ENCODE measurements at places on chromosomes 1 and 21. TPM values are rescaled to one million over a fixed set of nuclear protein-coding genes. Genes with fewer than 3 reads are reported as not detected.

LCE2B gene
- total RNA-seq, result not detected

OXCT2 gene
- not detected for total RNA-seq

UTS2 gene
- 5.4 TPM for total RNA-seq

WDR64 gene
- total RNA-seq, result not detected

DUSP10 gene
- 4.7 TPM for total RNA-seq

MSH4 gene
- total RNA-seq, result 0.25 TPM

GRCh38 chr1:25220666-25221065, 11.6 kb downstream of the SYF2 start:
- DNase-seq, result no peak

- DNase-seq, result no peak
These were observed 283.1 kb downstream of the LMX1A start for GRCh38 chr1:165073185-165074007.

DNA sequence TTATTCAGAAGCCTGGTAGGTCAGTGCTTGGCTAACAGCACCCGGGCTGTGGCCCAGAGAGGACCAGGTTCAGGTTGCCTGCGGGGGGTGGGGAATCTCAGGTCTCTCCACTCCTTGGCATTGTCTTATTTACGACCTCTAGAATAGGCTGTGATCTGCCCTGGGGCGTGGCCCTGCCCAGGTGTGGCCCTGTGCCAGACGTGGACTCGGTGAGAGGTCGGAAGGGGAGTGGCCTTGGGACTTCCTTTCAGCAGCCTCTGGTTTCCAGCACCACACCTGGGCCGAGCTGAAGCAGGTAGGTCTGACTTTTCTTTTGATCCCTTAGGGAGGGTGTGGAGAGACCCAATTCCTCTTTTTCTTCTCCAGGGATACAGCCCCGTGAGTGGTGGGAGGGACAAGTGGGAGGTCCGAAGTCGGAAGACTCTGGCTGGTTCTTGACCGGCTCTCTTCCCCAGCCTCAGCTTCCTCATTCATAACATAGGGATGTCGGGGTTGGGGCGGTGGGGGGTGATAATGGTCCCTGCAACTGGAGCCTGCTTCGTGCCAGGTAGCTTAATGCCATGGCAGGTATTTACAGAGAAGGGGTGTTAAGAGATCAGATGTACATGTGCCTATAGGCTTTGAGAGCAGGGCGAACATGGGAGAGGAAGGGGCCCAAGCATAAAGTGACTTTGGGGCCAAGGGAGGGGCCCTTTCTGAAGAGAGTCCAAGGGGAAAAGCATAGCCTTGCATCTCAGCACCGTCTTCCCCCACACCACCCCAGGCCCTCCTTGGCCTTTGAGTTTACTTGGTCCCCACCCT, 16.5 kb downstream of the ACOT11 start:
- DNase-seq, result no peak

GRCh38 chr1:246355411-246356230, 151.5 kb downstream of the SMYD3 start:
- no peak for DNase-seq

DNA sequence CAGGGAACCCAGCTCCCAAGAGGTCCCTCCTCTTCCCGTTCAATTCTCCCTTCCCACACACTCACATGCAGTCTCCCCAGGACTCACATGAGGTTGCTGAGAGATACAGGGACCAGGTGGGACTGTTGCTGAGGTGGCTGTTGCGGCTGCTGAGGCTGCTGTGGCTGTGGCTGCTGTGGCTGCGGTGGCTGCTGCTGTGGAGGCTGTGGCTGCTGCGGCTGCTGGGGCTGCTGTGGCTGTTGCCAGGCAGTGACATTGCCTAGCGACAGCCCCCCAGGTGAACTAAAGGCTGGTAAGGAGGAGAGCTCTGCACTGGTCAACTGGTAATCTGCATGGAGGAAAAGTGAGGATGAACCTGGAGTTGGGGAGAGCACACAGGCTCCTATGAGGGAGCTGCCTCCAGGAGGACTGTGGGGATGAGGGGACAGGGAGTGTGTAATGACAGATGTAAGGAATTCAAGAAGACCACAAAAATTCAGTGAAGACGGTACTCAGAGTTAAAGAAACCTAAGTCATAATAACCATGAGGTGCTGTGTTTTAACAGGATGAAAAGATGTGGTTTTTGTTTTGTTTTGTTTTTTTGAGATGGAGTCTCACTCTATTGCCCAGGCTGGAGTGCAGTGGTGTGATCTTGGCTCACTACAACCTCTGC, 31.8 kb downstream of the MEF2D start:
- no peak for DNase-seq

DNA sequence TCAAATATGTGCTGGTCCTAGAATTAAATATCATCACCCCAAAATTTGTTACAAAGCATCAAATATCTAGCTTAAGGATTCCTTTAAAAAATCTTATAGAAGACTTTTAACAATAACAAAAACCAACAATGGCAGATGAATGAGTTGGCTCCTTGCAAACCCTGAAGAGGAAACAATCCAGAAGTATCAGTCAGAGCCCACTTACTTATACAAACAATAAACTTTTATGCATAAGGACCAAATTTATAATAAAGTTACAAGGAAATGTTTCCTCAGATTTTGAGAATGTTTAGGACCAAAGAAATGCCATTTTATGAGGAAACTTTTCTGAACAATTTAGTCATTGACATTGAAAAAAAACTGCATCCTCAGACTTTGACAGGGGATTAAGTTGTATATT, 52.7 kb downstream of the LPAR3 start:
- no peak for DNase-seq

DNA sequence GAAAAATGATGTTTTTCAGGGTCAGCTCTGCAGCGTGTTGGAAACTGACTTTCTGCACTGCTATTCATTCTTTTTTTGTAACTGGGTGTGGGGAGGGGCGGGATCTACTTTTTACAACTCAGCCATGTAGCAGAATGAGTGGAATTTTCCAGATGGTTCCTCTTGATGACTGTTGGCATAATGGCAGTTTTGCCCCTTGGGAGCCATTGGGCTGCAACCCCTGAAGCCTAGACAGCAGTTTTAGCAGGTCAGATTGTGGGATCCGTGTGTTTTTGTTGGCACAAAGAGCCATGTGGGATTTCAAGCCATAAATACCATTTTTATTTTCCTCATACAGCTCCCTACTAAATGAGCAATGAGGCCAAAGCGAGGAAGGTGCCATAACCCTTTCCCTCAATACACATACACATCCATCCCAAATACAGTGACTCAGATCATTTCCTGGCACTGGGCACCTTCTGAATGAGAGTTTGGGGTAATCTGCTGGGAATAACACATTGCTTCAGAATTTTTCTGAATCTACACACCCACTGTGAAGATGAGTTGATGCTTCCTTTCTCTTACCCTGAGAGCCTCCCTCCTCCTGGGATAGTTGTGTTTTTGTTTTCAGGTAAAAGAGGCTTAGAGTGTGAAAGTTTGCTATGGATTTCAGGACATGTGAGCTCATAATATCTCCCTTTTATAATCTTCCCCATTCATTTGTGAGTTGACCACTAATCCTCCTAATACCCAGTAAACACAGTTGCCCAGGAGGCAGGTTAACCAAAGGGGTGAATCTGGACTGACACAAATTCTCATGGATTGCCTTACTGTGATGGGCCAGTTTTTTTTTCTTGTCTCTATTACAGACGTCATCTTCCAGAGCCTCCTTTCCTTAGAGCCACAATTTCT, 13.1 kb downstream of the S100A10 start:
- no peak for DNase-seq

- DNase-seq, result no peak
These were observed 21.6 kb downstream of the FAM151A start for GRCh38 chr1:54601730-54602129.

DNA sequence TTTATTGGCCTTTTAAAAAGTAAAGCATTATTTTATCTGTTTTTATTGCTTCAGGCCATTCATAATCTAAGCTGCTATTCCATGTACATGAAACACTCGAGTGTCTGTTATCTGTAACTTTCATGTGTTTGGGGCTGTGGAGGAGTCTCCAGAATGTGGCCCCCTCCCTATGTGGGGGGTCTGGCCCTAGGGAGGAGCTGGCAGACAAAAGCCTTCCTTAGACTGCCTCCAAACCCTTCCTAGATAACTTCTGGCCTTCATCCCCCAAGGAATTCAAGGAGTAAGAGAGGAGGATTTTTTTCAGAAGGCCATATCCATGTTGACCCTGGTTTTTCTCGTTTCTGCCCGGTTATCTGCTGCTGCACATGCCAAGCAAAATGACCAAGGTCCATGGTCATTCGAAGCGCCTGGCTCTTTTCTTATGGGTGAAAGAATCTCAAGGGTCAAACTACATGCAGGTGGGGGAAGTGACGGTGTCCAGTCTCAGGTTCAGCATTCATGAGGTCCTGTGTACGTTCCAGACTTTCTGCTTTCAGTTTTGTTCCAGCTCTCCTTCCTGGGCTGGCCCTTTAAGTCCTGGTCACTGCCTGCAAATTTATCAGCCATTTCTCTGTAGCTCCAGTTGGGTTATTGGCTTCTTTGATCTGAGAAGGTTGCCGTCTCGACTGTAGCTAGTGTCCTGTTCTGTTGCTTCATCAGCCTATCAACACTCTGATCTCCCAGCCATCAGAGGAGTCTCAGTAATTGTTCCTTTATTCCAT, 8.3 kb downstream of the TENT5C start:
- no peak for DNase-seq

DNA sequence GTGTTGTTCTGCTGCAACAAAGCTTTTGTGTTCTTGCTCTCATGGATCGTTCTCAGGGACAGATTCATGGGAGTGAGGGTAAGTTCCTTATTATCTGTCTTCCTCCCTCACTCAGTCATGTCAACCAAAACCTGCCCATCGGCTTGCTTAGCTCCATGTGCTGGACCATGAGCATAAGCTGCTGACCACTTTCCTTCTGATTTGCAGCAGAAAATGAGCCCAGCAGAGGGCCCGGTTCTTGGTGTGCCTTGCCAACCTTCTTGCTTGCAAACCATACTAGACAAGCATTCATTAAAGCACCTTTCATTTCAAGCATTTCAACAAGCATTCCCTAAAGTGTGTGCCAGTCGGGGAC, 64.0 kb upstream of the COA6 start:
- no peak for DNase-seq

- DNase-seq, result no peak
These were observed 70.5 kb upstream of the CTTNBP2NL start for GRCh38 chr1:112325504-112325903.
